ENCODE measurements at places on chromosomes 4 and X.
A peak's percentile ranks its signal among the peaks of the same experiment; 100 is the strongest.

- no peak for DNase-seq
Observed at GRCh38 chrX:150958177-150958576, 25.0 kb upstream of the HMGB3 start.

- no peak for DNase-seq
Observed at GRCh38 chrX:98294310-98294709, 1410.6 kb downstream of the RPA4 start.

DNA sequence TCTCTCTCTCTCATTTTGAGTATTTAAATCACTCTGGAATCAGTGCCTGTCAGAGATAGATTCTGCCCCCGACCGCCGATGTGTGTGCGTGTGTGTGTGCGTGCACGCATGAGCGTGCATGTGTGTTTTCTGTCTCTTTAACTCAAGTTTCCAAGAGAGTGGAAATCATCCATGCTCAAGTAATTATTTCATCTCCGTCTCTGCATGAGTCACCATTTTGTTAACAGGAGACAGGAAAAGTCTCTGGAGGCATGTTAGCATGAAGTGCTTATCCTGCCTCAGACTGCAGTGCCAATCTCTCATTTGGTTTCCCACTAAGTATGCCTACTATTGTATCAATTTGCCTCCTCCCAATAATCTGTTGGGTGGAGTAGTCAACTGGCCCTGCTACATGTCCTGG, 182.9 kb upstream of the NHS start:
- peak; percentile 0 for DNase-seq

DNA sequence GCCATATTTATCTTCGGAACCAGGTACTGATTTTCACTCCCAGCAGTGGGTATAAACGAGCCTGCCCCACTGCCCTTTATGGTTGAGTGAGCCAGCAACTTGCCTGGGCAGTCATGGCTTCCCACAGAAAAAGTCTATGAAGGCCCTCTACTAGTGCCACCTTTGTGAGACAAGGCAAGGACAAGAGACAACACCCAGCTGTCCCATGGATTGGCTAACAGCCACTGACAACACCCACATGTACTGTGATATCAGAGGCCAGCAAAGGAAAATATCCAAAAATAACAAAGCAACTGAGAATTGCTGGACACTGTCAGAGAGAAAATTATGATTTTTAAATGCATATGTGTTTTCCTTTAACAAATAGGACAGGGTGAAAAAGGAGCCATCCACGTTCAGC, 248.4 kb upstream of the TTC29 start:
- DNase-seq = no peak

- DNase-seq = no peak
Observed at GRCh38 chr4:152942346-152942745, 6.2 kb downstream of the FHDC1 start.
